ENCODE measurements at places on chromosomes 3 and 15.

- no peak for DNase-seq
These were observed 9.1 kb upstream of the ZBTB20 start for GRCh38 chr3:115156046-115156654.

DNA sequence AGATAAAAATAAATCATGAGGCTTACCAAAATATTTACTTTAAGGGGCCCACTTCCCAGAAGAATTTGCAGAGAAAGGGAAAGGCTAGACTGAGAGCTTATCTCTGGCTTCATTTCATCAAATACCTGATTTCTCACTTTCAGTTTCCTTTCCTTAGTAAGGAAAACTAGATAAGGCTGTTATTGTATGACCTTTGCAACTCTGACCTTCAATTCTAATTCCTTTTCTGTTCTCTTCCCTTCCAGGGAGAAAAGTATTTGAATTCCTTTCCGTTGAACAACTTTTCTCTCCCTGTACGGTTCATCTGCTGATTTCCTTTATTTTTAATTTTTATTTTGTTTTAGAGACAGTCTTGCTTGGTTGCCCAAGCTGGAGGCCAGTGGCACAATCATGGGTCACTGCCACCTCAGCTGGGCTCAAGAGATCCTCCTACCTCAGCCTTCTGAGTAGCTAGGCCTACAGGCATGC is 7.1 kb upstream of the PXK start:
- DNase-seq, result no peak

- no peak for DNase-seq
These were observed 64.4 kb downstream of the STRIT1 start for GRCh38 chr3:155229086-155229485.

- DNase-seq, result no peak
These were observed 31.6 kb downstream of the FAM227B start for GRCh38 chr15:49589030-49589429.

DNA sequence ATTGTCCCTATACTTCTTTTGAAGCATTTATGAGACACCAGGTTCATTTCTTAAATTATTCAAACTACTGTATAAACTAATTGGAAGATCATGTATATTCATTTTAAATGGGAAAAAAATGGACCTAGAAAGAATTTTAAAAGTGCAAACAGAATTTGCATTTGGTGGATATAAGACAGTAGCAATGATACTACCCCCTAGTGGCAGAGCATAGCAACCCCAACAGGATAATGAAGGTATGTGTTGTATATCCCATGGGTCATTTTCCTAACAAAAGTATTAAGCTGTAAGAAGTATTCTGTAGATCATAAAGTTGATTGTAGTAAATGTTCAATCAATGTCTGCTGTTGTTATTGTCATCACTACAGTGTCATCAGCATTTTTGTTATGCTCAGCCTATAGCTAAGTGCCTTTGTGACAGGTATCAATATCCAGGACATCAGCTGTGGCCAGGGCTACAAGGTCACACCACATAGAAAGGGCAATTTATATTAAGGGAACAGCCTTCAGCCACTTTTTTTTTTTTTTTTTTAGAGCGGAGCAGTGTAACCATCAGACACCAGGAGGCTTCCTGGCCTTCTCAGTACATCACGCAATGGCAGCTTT is 175.8 kb downstream of the FOXB1 start:
- DNase-seq, result no peak

DNA sequence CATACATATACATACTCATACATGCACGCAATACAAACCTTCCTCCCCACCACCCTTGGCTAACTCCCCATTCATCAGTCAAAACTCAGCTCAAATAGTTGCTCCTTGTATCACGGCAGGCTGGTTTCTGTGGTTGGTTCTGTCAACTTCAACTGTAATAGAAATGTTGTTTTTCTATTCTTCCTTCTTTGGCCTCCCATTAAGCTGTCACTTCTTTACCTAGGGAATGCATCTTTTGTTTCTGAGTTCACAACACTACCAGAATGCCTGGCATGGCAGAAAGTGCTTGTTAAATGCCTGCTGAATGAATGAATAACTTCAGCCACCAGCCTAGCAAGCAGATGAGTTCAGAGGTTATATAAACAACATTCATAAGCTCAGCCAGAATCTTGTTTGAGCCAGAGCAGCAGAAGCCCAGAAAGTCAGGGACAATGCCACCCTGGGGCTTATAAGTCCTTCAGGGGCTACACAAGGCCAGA is 63.1 kb downstream of the B3GALNT1 start:
- DNase-seq, result no peak

DNA sequence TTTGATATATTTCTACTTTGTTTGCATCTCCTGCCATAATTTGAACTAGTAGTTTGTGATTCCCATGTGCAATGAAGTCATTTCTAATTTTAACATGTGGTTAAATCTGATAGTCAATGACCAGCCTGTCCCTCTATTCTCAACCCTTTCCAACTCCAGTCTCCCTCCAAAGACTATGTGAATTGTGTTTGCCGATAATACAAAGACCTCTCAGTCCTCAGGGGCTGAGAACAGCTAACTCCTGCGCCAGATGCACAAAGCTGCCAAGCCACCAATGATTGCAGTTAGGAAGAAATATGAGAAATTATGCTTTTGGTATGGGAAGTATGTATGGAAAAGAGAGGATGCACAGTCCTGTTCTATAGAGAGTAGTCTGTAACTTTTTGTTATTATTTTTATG is 54.0 kb downstream of the KCNH8 start:
- DNase-seq, result no peak

DNA sequence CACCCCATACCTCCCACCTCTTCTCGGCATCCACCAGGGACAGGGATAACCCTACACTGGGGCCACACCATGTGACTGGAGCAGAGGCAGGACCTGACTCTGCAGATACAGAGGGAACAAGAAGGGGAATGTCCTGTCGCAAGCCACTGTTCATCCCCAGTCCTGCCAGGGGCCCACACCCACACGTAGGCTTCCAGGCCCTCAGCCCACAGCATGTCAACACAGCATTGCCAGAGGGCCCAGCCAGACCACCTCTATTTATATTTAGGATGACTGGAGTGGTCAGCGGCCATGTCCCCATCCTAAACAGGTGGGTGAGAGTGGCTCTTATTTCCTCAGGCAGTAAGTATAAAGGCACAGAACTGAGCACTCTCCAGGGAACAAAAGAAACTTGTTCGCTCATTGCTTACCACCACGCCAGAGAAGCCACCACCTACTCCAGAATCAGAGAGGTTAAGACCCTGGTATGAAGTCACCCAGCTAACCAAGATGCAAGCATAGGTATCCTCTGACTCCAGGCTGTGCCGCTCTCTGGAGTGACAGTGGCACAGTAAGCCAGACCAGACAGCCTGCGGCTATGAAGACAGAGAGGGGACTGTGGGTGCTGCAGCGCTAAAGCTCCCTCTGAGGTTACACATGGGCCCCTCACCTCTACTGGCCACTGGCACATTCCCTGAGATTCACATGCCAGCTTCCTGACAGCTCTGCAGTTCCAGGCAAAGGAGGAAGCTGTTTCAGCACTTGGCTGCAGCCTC is 67.9 kb downstream of the LRIG1 start:
- no peak for DNase-seq

- no peak for DNase-seq
These were observed 94.7 kb upstream of the RNF7 start for GRCh38 chr3:141643391-141643790.

- no peak for DNase-seq
These were observed 191.3 kb downstream of the SHOX2 start for GRCh38 chr3:157914882-157915281.

DNA sequence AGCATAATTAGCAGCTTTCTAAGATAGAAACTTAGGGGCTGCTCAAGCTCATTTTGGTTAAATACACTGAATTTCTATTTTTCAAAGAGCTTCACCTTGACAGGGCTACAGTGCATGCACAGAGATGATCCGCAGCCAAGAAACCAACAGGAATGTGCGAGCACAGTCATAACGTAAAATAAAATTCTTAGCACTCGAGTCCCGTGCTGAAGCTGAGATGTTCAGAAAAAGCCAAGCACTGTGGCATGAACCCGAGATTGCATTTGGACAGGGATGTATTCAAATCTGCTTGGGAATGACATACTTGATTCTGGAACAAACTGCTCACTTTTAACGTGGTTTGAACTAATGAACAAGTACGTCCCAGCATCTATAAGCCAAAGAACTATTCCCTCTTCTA is 340.3 kb downstream of the FOXP1 start:
- no peak for DNase-seq

- DNase-seq, result no peak
These were observed 53.9 kb downstream of the ROPN1B start for GRCh38 chr3:126022741-126023359.

GRCh38 chr3:12991861-12992281 is 81.4 kb downstream of the IQSEC1 start:
- no peak for DNase-seq

GRCh38 chr15:91632981-91633380 is 220.5 kb upstream of the SLCO3A1 start:
- no peak for DNase-seq

GRCh38 chr3:31704591-31705179 is 172.0 kb downstream of the STT3B start:
- no peak for DNase-seq

- no peak for DNase-seq
These were observed 43.4 kb downstream of the C2CD4A start for GRCh38 chr15:62109982-62110851.

DNA sequence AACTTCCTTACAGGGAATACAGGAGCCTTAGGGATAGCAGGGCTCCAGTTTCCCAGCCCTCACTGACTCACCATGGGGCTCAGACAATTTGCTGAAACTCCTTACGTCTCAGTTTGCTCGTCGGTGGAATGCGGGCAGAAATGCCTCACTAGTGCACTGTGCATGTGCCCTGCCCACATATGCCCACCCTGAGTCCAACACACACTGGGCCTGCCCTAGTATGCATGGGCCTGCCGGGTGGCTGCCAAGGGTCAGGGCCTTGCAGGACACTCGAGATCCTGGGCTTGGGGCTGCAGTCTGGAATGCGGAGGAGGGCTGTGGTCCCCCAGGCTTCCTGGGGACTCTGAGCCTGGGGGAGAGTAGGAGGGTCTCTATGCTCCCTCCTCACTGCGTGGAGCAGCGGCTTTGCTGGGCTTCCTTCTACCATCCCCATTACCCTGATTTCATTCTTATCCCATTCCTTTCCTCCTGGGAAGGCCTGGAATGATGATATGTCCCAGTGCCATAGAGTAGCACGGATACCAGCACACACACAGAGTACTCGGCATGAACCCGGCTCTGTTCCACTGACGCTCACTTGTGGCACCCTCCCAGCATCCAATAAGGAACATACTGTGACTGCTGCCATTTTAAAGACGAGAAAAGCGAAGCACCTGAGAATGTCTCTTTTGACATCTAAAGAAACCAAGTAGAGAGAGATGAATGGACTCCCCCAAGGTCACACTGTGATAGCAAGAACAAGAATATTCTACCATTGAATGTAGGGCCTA is 124.2 kb downstream of the ASB7 start:
- no peak for DNase-seq

Measured in stimulated activated CD8-positive, alpha-beta memory T cell treated with anti-CD3 and anti-CD28 coated beads, Interleukin-15, amount 100 ng/mL, for 4 hours (primary cell).